Muscle of back (tissue), 13 donors: ENCODE measurements at places on chromosomes 4 and X. TPM values are rescaled to one million over a fixed set of nuclear protein-coding genes. Genes with fewer than 3 reads are reported as not detected.

The UGT2B10 gene
- polyA plus RNA-seq: not detected

DNA sequence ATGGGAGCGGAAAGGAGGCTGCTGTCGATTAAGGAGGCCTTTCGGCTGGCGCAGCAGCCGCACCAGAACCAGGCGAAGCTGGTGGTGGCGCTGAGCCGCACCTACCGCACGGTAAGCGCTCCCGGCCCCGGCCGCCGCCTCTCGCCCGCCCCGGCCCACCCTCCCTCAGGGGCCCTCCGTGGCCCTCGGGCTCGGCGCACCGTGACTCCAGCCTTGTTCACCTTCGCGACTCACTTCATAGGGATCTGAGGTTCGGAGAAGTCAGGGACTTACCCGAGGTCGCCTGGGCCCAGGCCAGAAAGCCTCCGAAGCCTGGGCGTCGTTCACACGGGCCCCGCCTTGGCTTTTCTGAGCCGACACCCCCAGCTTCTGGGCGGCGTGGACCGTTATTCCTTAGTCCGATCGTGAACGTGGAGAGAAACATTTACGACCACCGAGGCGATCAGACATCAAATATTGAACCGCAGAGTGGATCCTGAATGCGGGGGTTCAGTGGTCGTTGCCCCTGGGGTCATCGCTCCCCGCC, 362 bp downstream of the NCAPG start:
- no peak for DNase-seq

DNA sequence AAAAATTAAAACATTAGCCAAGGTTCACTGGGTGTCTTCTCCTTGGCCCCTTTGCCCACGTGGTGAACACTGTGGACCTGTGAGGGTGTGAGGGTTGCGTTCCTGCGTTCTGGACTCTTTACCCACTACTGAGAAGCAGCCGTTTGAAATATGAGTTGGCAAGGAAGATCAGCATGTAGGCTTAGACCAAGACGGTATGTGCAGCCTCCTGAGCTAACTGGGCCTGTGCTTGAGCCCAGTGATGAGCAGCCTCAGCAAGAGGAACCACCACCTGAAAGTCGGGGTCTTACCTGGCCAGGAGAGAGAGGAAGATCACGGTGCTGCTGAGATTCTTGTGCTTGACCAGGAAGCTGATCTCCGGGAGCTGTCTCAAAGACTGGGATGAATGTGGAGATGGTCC, 19.5 kb downstream of the RGS12 start:
- DNase-seq: no peak

- DNase-seq: no peak
Observed at GRCh38 chrX:68112321-68112720, 321.0 kb downstream of the OPHN1 start.

The HSFX3 gene
- polyA plus RNA-seq: 0.69 TPM
